ENCODE measurements at places on chromosomes 1 and 21. TPM values are rescaled to one million over a fixed set of nuclear protein-coding genes. Genes with fewer than 3 reads are reported as not detected.

MAP3K21 gene
- 21.0 TPM for total RNA-seq

UROD gene
- 82.4 TPM for total RNA-seq

PROX1 gene
- 8.2 TPM for total RNA-seq

PODN gene
- total RNA-seq: 6.5 TPM

LYST gene
- total RNA-seq: 28.4 TPM

C1QA gene
- 51.6 TPM for total RNA-seq

KLHDC7A gene
- 8.1 TPM for total RNA-seq

CA6 gene
- total RNA-seq: not detected

AGBL4 gene
- 3.3 TPM for total RNA-seq

UBIAD1 gene
- total RNA-seq: 15.1 TPM

TMEM51 gene
- 26.0 TPM for total RNA-seq

NSL1 gene
- 50.6 TPM for total RNA-seq

USF1 gene
- total RNA-seq: 63.2 TPM

GBP5 gene
- total RNA-seq: 0.53 TPM

LCE1D gene
- not detected for total RNA-seq

MXRA8 gene
- total RNA-seq: 142 TPM

MMP23B gene
- total RNA-seq: 48.1 TPM

GJA9 gene
- not detected for total RNA-seq

LDLRAD1 gene
- total RNA-seq: not detected

ANKRD34A gene
- 0.41 TPM for total RNA-seq

AVPR1B gene
- total RNA-seq: 0.53 TPM

EXO5 gene
- 7.4 TPM for total RNA-seq

OR6K3 gene
- not detected for total RNA-seq
